ENCODE measurements at places on chromosomes 3 and 15.

DNA sequence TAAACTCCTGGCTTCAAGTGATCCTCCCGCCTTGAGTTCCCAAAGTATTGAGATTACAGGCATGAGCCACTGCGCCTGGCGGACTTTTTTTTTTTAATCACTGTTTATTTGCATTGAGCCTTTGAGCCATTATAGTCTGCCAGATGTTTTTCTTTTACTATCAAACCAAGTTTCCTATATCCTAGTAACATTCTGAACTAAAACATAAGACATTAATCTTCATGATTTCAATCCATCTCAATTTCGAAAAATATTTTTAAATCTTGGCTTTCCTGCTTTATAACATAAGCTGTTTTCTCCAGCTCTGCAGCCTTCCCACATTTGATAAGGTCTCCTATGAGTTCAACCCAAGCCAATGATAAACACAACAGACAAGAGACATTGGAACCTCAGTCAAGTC is 75.4 kb downstream of the UMPS start:
- DNase-seq, result no peak

- DNase-seq, result no peak
Measured at GRCh38 chr3:38245930-38246329, 19.7 kb upstream of the SLC22A13 start.

DNA sequence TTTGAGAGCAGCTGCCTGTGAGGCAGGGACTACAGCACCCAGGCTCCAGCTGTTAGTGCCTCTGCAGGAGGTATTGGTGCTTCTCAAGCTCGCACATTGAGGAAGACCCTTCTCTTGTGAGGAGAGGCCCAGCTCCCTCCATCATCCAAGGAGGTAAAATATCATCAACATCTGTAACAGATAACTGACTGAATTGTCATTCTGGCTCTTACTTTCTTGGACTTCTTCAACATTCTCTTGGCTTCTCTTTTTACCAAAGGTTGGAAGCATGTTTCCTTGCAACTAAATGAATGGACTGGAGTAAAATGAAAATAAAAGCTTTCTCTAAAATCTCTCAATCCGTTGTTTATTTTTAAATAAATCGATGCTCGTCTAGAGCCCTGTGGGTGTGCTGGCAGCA is 53.1 kb upstream of the PXYLP1 start:
- no peak for DNase-seq

DNA sequence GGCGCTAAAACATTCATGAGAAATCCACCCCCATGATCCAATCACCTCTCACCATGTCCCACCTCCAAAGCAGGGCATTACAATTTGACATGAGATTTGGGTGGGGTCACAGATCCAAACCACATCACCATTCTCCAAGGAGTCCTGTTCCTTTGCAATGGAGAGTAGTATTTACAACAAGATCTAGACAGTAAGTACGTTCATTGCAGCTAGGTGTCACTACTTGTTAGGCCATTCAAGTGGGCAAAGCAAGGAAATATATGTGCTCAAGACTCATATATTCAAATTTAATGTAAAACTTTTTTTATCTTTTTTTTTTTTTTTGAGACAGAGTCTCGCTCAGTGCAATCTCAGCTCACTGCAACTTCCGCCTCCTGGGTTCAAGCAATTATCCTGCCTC is 79.3 kb downstream of the AQP9 start:
- DNase-seq, result no peak

- DNase-seq, result no peak
Measured at GRCh38 chr3:105139881-105140560, 226.7 kb upstream of the ALCAM start.

- no peak for DNase-seq
Measured at GRCh38 chr15:32965897-32966296, 228.6 kb downstream of the FMN1 start.

DNA sequence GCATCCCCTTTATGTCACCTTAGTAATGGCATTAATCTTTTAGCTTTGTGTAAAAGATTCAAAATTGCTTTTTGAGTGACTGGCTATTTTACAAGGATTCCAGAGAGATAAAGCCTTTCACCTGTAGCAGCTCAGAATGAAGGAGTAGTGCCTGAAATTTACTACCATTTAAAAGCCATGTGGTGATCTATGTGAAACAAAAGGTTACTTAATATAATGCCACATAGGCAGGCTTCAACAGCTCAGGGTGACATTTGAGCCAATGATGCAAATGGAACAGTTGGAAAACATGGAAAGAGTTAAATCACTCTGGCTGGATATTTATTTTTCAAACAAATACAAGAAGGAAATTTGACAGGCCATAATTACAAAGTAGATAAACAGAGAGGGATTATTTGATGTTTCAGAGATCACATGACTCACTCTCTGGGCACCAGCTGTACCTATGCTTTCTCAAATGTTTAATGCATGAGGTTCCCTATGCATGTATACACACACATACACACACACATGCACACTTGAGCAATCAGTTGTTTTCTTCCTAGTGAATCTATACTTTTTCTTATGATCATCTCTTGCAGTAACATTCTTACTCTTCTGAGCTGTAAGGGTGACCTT is 171.5 kb downstream of the ZMAT3 start:
- no peak for DNase-seq

DNA sequence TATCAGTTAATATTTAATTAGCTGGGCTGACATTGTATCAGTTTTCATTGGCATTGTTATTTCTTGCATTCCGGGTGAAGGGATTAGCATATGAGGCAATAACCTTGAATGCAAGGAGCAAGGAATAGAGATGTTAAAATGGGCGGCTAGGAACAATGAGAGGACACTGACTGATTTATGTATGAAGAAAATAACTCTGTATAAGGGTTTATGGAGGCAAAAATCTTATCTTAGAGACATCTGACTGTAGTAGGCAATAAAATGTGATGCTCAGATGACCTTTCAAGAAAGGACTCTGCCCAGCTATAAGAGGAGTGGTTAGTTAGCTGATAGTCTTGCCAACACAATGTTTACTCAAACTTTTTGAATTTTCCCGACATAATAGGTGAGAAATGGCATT is 158.3 kb downstream of the EFHB start:
- no peak for DNase-seq

DNA sequence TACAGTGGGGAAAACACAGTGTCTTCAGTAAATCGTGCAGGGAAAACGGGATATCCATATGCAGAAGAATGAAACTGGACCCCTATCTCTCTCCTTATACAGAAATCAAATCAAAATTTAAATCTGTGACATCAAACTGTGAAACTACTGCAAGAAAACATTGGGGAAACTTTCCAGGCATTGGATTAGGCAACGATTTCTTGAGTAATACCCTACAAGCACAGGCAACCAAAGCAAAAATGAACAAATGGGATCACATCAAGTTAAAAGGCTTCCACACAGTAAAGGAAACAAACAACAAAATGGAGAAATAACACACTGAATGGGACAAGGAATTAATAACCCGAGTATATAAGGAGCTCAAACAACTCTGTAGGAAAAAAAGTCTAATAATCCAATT is 165.3 kb downstream of the PLCL2 start:
- no peak for DNase-seq

DNA sequence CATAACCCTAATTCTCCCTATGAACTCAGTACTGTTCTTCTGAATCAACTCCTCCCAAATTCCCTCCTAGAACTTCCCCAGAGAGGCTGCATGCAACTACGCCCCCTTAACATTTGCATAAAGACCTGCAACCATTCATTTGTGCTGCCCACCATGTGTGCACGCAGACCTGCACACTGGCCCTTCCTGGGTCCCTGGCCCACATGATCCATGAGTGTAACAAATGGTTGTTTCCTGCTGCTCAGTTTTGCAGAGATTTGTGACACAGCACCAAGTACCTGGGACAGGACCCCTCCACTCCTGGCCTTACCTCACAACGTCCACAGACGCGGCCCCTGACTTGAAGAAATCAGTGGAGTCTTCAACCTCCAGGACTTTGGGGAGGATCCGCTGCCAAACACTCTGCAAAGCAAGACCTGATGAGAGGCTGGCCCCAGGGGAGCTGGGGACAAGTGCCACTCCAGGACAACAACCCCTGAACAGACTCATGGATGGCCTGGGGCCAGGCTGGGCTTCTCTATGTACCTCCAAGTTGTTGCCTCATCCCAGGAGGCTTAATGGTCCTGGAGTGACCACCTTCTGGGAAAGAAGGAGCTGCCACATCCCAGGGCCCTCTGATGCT is 33.8 kb downstream of the ALDH1L1 start:
- no peak for DNase-seq

GRCh38 chr3:69403454-69403853 is 17.6 kb upstream of the FRMD4B start:
- DNase-seq, result no peak

DNA sequence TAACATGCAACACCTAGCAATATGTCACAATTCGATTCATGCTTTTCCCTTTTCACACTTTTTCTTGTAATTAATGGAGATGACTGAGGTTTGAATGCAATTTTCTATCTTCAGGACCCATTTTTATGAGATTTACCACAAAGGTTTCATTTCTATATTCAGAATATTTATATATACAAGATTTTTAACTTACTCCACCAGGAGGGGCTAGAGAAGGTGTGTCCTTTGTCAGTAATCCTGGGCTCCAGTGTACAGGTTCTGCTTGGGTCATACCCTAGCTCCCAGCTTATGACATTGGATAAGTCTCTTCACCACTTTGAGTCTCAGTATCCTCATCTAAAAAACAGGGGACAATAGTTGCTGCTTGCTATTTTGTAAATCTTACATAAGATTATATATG is 95.7 kb upstream of the SLC24A5 start:
- peak; percentile 2 for DNase-seq

DNA sequence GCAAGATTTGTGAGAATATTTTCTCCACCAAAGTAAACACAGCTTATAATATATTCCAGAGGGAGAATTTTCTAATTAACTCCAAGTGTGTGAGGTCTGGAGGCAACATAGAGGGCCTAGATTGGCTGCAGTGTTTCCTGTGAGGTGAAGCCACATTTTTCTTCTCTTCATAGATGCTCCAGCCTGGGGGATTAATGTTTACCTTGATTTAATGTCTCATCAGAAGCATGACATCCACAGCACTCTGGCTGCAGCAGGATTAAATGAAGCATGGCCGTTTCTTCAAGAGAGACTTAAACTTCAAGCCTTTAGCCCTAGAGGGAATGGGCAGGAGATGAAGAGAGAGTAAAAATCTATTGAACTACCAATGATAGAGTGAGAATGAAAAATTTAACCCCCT is 137.9 kb upstream of the ZBTB20 start:
- DNase-seq, result no peak

GRCh38 chr15:43267439-43267838 is 711 bp upstream of the TGM5 start:
- DNase-seq, result no peak

- DNase-seq, result no peak
Measured at GRCh38 chr3:100144255-100144866, 30.1 kb upstream of the FILIP1L start.
